ENCODE measurements at places on chromosomes 2 and 18.

DNA sequence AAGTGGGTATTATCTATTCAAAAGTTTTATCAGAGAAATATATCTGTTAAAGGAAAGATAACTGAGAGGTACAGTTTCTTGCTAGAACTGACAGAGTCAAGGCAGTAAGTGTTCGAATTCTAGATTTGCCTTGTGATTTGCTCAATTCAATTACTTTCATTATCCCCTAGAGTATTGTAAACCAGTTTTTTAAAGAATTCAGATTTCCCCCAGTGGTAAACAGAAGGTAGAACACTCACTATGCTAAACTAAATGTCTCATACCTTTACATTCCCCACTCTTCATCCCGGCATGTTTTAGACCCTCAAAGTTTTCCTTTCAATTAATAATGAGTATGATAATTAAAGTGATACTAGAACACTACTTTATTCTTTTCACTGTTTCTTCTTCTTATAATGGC is 28.6 kb downstream of the TTC21B start:
- no peak for DNase-seq

GRCh38 chr2:236211296-236211695 is 43.1 kb upstream of the GBX2 start:
- DNase-seq = no peak

DNA sequence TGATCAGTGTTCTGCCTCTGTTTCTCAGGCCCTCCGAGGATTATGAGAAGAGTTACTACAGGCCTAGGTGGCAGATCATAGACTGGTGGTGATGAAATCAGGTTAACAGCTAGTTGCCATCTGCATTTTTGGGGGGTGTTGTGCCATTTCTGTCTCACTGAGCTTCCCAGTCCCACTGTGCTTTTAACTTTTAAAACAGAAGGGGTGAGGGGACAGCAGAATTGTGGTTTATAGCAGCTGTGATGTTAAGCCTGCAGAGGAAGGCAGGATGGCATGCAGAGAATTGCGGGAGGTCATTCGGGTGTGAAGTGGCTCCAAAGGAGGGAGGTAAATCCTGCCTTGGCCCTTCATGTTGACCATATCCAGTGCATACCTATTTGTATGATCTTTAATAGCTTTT is 5.0 kb downstream of the CAB39 start:
- DNase-seq = no peak

DNA sequence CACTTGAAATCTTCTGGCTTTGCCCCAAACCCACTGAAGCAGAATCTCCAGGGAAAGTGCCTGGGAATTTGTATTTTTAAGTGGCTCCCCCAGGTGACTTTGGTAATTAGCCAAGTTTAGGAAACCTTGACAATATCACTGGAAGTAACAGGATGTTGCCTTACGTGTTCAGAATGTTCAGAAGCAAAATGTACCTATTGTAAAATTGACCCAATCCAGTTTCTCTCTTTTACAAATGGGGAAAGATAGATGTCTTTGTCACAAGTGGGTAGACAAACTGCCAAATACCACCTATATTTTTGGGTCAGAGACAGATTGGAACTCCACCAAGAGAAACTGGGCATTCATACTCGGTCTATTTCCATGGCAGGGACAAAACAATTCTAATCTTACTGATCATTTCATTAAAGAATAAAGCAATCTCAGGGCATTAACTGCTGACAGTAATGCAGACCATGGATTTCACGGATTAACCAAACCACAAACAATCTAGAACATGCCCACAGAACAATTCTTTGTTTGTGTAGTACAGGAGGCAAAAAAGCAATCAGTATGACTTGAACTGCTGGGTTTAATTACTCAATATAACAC is 255.8 kb downstream of the ERBB4 start:
- DNase-seq = no peak

GRCh38 chr18:59696311-59697235 is 650 bp downstream of the CCBE1 start:
- no peak for DNase-seq

- no peak for DNase-seq
Measured at GRCh38 chr2:97936881-97937280, 58.9 kb downstream of the TMEM131 start.

GRCh38 chr18:77088963-77089722 is 43.4 kb downstream of the MBP start:
- no peak for DNase-seq

DNA sequence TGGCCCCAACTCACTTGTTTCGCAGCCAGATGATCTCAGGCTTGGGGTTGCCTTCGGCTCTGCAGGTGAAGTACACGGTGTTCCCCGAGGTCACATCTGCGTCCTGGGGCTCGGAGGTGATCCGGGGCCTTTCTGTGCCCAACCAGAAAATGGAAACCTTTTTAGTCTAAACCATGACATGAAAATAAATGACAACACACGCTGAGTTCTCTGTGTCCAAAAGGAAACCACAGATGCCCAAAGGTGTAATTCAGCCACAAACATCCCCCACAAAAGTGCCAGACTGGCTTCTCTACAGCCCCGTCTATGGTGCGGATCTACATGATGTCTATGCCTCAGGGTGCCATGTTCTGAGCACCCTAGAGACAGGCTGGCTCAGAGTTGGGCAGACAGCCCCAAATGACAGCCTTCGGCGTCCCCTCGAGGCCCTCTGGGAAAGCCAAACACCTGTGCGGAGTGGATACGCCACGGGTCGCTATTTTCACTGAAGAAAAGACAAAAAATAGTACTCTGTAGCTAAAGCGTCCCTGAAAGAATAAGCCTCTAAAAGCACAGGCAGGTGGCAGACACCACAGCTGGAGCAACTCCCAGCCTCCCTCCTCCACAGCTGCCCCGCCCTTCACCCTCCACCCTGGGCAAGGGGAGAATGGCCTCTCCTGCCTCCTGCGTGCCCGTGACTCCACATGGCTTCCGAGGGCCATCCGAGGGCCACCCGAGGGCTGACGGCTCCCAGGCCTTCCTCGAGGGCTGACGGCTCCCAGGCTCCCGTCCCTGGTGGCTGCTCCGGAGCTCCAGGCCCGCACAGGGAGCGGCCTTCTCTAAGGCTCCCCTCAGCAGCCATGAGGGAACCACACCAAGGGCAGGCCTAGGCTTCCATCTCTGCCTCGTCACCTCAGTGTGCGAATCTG is 67.1 kb downstream of the PXDN start:
- DNase-seq = no peak

- DNase-seq = no peak
Measured at GRCh38 chr2:42850016-42850805, 57.8 kb upstream of the HAAO start.

DNA sequence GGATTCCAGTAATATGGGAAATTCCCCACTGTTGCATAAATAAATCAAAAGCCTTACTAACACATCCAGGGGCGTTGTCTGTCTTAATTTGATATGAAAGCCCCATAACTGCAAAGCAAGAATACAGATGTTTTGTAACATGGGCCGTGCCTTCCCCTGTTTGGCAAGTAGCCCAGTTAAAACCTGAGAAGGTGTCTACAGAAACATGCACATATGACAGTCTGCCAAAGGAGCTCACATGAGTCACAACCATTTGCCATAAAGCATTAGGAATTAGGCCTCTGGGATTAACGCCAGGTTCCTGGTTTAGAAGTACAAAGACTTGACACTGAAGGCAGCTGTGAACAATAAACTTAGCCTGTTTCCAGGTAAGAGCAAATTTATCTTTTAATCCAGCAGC is 43.1 kb upstream of the LONRF2 start:
- no peak for DNase-seq

DNA sequence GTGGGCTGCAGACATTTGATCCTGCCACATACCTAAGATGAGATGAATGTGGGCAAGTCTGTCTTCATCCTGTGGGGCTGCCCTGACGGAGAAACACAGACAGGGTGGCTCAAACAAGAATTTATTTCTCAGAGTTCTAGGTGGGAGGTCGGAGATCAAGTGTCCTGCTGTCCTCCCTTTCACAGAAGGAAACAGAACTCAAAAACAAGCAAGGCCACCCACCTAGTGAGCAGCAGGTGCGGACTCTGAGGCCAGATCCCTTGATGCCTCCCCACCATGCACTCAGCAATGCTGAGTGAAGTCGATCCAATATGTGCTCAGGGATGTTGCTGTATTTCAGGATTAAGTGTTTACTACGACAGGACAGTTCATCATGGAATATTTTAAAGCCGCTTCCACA is 63.0 kb upstream of the SNTG2 start:
- DNase-seq = no peak

GRCh38 chr2:54585136-54585733 is 129.1 kb downstream of the SPTBN1 start:
- DNase-seq = no peak

DNA sequence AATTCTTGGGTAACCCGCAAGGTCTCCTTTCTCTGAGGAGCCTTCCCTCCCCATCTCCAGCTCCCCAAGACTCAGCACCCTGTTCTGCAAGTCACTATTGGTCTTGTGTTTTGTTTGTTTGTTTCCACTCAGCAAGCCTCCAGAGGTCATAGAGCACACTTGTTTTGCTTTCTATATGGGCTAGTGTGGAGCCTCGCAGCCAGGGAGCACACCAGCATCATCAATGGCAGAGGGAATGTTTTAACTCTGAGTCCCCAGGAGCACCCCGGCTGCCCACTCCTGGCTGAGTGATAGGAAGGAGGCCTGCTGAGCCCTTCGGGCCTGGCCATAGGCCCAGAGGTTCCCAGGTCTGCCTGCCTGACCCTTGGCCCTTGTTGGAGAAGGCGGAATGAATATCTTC is 36.6 kb downstream of the GLI2 start:
- no peak for DNase-seq

DNA sequence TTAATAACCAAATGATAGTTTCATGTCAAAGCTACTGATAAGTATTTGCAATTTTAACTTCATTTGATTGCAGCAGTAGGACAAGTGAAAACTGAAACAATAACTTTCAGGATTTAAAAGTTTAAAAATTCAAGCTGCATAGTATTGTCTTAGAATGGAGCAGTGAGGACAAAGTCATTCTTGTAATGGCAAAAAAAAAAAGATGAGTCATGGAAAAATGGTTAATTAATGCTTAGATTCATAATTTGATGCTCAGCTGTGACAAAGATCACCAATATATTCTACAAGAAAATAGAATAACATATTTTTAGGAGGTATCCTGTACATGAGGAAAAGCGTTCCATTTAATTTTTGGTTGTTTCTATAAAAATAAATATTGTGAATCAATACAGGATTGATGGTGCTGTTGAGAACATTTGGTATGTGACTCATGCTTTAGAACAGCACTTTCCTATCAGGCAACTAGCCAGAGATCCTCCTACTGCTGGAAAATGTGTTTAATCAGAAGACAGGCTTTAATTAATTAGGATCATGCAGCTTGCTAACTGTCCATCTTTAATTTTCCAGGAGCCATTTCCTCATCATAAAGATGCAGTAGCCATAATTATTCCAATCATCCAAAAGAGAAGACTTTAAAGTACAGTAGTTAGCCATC is 239.0 kb upstream of the MMADHC start:
- DNase-seq = no peak

- no peak for DNase-seq
Measured at GRCh38 chr2:172513935-172514586, 41.8 kb upstream of the PDK1 start.

- no peak for DNase-seq
Measured at GRCh38 chr2:81050580-81051095, 746.1 kb upstream of the LRRTM1 start.
